Mammary epithelial cell (primary cell): ENCODE measurements at places on chromosomes 12 and 14.

GRCh38 chr12:102912258-102912657 is 4.8 kb downstream of the PAH start:
- no peak for DNase-seq

DNA sequence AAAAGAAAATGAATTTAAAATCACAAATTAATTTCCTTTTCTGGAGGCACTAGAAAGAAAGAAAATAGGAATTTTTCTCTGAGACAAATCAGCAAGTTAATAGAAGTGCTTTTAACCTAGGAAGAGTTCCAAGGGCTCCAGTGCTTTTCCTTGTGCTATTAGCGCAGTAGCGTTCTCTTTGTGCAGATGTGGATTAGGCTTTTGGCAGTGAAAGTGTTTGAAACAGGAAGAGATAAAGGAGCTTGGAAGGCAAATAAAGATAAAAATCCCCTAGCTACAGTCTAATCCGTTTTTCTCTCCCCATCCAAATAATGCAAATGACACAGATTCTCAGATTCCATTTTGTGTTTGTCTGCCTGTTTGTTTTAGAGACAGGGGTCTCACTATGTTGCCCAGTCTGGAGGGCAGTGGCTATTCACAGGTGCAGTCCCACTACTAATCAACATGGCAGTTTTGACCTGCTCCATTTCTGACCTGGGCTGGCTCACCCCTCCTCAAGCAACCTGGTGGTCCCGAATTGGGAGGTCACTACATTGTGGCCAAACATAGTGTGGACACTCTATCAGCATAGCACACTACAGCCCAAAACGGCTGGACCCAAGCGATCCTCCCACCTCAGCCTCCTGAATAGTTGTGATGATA is 166.1 kb downstream of the PAWR start:
- no peak for DNase-seq

- no peak for DNase-seq
Measured at GRCh38 chr12:66058554-66058953, 72.0 kb downstream of the LLPH start.

DNA sequence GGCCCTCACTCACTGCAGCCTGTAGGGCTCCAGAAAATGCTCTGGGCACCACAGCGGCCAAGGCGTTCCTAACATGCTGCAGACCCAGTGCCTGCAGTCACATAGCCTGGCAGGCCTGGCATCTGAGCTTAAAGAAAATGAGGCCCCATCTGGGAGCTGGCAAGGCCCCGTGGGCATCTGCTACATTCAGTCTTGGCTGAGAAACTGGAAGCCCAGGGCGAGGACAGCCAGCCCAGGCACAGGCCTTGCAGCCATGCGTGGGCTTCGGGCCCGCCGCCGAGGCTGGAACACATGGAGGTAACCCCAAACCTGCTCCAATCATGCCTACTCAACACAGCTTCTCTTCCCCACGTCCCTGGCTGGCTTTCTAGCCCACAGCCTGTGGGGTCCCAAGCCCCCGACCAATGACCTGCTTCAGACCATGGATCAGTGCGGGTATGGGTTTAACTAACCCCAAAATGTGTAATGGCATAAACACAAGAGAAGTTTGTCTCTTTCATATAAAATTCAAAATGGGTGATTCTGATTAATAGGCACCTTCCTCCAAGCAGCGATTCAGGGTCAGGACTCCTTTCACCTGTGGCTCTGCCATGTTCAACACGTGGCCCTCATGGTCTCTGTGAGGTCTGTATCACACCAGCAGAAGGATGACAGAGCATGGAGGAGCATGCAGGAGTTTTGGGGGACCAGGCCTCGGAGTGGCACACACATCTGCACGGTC is 6.4 kb downstream of the NGB start:
- DNase-seq, result no peak

DNA sequence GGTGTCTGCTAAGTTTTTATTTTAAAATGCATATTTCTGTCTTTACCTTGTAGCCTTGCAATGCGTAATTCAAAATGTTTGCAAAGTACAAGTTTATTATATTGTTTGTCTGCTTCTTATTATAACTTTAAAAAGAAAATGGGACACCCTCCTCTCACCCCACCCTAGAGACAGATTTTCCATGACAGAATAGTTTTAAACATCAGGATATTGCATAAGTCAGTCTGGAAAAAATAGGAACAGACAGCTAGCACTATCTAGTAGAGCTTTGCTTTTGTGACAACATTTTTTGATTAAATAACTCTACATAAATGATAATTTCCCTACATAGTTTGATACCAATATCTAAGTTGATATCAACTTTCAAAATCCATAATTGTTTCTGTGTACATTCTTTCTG is 71.3 kb downstream of the PDE3A start:
- no peak for DNase-seq

GRCh38 chr14:100370003-100370402 is 46.9 kb downstream of the SLC25A47 start:
- DNase-seq, result no peak

DNA sequence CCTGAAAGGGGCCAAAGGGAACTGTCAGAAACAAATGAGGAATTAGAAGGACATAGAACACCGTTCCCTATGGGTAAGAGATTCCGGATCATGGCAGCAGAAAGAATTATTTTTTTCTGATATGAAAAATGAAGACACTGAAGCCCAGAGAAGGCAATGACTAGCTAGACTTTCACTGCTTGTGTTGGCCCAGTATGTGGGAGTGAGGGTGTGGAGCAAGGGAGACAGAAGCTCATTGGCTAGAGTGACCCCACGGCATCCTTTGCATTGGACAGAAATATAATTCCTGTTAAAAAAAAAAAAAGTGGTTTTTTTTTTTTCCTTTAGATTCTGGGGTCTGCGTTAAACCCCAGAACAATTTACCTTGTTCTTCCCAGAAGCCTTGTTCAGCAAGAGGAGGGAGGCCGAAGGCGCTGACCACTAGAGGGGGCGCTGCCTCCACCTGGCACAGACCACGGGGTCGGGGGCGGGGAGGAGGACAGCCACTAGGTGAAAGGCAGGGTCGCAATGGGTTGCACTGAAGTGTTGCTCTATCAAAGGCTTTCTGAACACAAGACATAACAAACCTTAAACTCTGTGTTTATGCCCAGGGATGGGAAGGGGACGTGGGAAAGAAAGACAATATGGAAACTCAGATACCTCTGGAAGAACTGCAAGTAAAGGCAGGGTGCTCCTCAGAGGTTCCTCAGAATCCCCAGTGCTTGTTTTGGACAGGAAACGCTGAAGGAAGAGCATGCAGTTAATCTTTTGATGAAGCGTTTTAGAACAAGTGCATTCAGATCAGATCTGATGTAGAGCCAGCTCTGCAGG is 156.8 kb downstream of the KCNA5 start:
- DNase-seq, result no peak

- peak; percentile 98 for DNase-seq
Measured at GRCh38 chr12:6336079-6336888, 5.6 kb downstream of the TNFRSF1A start.

- no peak for DNase-seq
Measured at GRCh38 chr12:113837528-113838296, 128.4 kb downstream of the RBM19 start.

DNA sequence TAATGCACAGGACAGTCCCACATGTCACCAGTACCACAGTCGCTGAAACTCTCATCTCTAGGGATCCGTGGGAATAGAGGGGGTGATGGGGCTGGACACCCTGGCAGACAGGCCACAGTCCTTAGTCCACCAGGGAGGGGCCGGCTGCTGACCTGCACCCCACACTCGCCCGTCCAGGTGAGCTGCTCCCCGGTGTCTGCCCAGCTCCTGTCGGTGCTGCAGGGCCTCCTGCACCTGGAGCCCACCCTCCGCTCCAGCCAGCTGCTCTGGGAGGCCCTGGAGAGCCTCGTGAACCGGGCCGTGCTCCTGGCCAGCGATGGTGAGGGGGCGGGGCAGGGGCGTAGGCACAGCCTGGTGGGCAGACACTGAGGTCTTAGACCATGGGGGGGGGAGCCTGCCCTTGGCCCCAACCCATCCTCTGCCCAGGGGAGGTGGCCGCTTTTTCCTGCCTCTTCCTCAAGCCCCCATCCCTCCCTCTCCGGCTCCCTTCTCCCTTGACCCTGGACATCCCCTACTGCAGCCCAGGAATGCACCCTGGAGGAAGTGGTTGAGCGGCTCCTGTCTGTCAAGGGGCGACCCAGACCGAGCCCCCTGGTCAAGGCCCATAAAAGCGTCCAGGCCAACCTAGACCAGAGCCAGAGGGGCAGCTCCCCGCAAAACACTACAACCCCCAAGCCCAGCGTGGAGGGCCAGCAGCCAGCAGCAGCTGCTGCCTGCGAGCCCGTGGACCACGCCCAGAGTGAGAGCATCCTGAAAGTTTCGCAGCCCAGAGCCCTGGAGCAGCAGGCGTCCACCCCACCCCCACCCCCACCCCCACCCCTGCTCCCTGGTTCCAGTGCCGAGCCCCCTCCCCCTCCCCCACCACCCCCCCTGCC is 17.1 kb upstream of the ADSS1 start:
- no peak for DNase-seq

DNA sequence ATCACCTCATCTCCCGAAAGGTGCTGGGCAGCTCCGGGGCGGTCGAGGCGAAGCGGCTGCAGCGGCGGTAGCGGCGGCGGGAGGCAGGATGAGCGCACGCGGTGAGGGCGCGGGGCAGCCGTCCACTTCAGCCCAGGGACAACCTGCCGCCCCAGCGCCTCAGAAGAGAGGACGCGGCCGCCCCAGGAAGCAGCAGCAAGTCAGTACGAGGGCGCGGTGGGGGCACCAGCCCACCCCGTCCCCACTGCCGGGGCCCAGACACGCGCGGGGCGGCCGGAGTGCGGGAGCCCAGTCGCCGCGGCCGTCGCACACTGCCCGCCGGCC is 862 bp downstream of the HMGA2 start:
- DNase-seq, result no peak
